ENCODE measurements at places on chromosomes 7 and 10.
A peak's percentile ranks its signal among the peaks of the same experiment; 100 is the strongest.

GRCh38 chr10:74140553-74140952, 10.1 kb downstream of the AP3M1 start:
- no peak for DNase-seq

GRCh38 chr7:3056234-3057065, 12.8 kb upstream of the CARD11 start:
- no peak for DNase-seq

DNA sequence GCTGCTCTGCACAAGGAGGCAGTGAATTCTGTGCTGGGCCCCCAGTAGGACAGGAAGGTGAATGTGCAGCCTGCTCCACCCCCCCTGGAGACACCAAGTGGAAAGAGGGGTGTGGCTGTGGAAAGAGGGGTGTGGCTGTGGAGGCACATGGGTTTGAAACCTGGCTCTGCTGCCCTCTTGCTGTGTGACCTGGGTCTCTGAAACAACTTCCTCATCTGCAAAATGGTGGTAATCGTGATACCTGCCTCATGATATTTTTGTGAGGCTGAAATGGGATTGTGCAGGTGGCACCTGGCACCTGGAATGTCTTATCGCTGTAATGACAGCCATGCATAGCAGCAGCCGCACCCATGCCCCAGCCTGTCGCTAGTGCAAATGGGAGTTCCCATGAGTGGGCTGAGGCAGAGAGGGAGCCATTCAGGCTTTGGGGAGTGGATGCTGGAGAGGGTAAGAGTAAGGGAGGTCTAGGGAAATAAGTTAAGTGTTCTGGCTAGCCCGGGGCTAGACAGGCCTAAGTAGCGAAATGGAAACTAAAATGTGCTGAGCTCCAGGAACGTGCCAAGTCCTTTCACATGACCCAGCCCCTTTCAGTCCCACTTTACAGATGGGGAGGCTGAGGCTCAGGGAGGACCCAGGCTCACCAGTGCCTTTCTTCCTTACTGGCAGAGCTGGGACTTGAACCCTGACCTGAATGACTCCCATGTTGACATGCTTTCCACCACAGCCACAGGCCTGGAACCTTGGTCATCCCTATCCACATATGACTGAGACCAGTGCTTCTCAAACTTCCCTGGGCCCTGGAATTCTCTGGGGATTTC, 35.0 kb downstream of the C10orf105 start:
- no peak for DNase-seq

- no peak for DNase-seq
These were observed 417.9 kb downstream of the IPMK start for GRCh38 chr10:57849691-57850357.

DNA sequence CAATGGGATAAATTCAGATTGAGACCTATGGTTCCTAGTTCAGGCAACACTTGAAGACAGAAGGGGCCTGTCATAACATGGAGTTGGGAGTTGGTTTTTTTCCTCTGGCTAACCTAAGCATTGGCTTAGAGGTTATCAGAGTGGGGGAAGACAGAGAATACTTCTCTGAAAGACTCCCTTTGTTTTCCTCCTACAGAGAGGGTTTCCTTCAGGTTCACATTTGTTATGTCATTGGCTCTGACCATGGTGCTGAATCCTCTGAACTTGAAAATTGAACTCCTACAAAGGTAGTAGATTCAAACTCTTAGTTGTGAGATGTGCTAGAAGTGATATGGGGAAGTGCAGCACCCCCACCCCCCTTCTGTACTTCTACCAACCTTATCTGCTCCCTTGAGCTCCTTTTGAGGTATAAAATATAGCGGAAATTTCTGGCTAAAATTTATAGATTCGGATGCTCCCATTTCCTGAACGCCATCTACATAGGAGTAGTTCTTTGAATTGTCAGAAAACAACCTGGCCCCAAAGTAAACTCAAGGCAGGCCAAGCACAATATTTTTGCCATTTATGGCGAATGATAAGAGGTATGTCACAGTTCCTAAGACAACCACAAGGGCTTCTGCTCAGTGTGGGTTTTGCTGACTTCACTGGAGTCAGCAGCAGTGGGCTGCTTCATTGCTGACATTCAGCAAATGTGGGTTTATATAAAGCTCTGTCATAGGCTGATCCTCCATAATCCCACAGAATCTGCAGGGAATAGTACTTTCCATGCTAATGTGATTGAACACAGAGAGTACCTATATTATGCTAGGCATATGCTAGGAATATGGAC, 131.6 kb upstream of the KLF14 start:
- no peak for DNase-seq

DNA sequence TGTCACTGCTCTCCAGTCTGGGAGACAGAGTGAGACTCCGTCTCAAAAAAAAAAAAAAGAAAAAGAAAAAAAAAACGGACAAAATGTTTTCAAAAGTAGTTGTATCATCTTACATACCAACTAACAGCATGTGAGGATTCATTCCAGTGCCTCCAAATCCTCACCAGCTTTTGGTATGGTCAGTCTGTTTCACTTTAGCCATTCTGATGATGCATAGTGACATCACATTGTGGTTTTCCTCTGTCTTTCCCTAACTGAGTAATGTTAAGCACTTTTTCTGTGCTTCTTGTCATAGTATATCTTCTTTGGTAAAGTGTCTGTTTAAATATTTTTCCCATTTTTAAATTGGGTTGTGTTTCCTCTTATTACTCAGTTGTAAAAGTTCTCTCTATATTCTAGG, 251.4 kb upstream of the CTBP2 start:
- no peak for DNase-seq

GRCh38 chr7:20200361-20200760, 16.8 kb downstream of the MACC1 start:
- no peak for DNase-seq

GRCh38 chr7:142860968-142861367, 6.1 kb downstream of the EPHB6 start:
- no peak for DNase-seq

GRCh38 chr7:8117195-8117594, 144.8 kb downstream of the ICA1 start:
- no peak for DNase-seq

DNA sequence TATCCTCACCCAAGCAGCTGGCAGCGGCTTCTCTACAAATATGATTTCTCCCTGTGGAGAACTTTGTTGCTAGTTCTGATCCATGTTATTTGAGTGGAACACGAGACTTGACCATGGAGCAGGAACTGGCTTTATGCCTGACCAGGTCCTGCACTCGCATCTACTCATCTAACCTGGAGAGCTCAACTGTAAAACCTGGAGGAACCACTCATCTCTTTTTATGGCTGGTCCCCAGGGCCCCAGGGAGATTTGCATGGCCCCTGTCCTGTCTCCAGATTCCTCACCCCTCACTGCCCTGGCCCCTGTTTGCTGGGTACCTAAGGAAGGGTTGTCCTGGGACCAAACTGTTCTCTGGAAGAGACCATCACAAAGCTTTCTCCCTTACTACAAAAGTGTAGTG, 16.0 kb downstream of the TCAF1 start:
- DNase-seq = no peak

- no peak for DNase-seq
These were observed 17.1 kb downstream of the MCU start for GRCh38 chr10:72709041-72709440.

DNA sequence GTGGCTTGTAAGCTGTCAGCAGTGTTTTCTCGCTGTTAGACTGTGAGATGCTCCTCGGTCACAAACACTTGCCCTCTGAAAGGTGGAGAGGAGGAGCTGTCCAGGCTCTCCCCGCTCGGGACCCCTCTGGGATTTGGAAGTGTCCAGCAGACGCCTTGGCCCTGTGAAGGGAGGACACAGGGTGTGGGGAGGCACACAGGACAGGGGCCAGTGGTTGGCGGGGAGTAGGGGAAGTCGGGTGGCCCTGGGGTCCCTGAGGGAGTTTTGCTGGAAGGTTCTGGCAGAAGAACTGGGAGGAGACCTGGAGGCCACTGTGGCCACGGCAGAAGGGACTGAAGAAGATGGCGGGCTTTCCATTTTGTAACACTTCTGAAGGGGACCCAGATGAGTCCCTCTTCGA, 47.2 kb upstream of the DPYSL4 start:
- no peak for DNase-seq

DNA sequence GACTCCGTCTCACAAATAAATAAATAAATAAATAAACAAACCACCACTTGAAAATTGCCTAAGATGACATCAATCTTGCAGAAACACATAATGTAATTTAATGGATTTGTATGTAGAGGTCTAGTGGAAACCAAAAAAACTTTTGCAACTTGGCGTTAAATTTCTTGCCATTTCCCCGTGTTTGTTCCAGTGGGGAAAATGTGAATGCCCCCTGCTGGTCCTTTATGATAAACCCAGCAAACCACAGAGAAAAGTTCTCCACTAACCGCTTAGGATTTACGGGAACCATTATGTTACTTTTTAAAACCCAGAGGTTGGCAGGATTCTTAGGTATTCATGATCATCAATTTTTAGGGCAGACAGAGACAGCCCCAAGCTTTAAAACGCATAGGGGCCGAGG, 32.5 kb downstream of the LAMB4 start:
- DNase-seq = no peak

DNA sequence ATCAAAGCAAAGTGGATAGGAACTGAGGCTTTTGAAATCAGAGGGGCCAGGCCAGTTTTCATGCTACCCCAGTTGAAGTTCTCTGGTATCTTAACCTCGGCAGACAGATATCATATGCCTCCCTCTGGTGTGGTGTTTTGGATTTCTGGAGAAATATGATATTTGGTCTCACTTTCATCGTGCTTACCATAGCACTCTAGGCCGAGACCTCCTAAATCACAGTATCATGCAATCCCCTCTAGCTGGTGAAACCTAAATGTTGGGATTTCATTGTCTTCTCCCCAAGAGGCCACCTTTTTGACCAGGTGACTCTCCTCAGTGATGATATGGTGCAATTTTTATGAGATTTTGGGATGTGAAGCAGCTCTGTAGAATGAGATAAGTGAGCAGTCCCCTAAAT, 183.5 kb downstream of the CREB5 start:
- no peak for DNase-seq

- no peak for DNase-seq
These were observed 36.4 kb downstream of the CYP17A1 start for GRCh38 chr10:102800611-102801335.

DNA sequence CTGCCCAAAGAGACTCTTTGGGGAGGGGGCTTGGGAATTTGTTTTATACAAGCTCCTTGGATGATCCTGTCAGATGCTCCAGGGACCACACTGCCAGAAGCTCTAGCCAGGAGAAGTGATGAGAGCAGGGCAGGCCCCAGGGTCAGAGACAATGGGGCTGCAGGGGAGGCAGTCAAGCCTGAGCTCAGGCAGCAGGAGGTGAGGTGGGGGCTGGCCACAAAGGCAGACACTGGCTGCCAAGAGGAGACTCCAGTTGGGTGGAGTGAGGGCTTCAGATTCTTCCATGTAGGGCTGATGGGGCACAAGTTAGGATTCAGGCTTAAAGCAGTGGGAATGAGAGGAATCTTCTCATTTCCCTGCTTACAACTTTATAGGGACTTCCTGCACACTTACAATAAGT, 35.6 kb upstream of the LOXL4 start:
- no peak for DNase-seq

DNA sequence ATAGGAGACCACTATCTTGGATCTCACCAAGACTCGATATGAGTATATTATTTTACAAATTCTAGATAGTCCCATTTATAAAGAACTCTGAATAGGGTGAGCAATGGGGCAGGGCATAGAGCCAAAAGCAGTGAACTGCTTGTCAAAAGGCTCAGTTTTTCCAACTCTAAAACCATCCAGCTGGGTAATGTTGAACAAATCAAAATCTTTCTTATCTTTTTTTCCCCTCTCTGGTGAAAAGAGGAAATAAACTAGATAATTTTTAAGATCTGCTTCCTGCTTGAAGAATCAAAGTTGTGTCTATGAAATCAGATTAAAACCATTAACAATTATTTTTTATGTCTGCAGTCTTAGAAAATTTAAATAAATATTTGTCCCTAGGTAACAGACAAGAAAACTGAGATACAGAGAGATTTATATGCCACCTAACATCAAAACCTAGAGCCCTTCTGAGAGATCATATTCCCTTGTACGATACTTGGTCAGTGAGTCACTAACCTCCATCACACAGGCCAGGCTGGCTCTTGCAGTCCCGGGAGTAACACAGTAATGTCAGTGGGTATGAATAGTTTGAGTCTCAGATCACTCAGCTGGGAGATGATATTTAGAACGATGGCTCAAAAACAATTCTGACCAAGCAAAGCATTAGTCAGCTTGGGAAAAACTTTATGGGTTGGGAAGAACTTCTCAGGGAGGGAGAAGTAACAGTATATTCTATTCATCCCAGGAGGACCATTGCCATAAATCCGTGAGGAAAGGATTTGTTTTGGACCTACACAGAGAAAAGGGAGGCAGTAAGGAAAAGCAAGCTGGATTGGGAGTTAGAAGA, 178.8 kb downstream of the REEP3 start:
- no peak for DNase-seq

DNA sequence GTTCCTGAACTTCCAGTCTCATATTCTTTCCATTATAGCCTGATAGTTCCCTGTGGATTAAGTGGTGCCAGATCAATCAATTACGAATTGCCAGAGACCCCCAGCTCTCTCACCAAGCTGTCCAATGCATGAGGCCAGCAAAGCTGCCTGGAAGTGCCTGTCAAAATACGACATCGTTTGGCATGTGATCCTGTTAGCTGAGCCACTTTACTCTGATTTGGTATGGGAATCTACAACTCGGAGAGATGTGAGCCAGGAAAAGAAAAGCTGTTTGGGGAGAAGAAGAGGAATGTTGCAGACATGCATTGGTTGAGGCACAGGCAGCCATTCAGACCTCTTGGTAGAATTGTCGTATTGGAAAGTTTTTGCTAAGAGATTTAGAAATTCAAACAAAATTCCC, 3.9 kb downstream of the SNX10 start:
- no peak for DNase-seq

- no peak for DNase-seq
These were observed 31.7 kb upstream of the C10orf90 start for GRCh38 chr10:126702181-126702580.

DNA sequence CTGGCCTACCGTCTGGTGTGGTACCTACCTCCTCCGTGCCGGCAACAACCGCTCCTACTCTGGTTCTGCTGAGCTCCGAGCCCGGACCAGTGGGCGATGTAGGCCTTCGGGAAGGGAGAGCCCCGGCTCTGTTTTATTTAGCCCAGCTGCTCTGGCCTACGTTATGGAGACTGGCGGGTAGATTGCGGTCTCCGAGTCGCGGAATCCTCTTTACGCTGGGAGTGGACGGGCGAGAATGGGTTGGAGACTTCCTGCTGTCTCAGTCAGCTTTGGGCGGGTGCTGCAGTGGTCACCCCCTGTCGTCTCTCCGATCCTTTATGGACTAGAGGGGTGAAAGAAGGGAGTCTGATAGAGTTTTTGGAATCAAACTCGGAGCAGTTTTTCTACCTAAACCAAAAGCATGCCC, 406 bp downstream of the CBLL1 start:
- DNase-seq = no peak

GRCh38 chr10:22473044-22473443, 127.7 kb downstream of the SPAG6 start:
- DNase-seq = no peak

GRCh38 chr7:128791972-128792327, 182 bp downstream of the CCDC136 start:
- no peak for DNase-seq

- DNase-seq = peak; percentile 90
These were observed 38.9 kb downstream of the DNAJB12 start for GRCh38 chr10:72315611-72316385.

All from breast epithelium (tissue), 4 donors.